CD8-positive, alpha-beta memory T cell (primary cell): ENCODE measurements at places on chromosomes 12 and 14.

GRCh38 chr14:96053600-96054381 is 14.6 kb downstream of the C14orf132 start:
- DNase-seq, result no peak

GRCh38 chr12:107109726-107110719 is 16.7 kb upstream of the CRY1 start:
- DNase-seq, result no peak

- DNase-seq, result no peak
Measured at GRCh38 chr14:29528889-29529288, 398.8 kb downstream of the PRKD1 start.

DNA sequence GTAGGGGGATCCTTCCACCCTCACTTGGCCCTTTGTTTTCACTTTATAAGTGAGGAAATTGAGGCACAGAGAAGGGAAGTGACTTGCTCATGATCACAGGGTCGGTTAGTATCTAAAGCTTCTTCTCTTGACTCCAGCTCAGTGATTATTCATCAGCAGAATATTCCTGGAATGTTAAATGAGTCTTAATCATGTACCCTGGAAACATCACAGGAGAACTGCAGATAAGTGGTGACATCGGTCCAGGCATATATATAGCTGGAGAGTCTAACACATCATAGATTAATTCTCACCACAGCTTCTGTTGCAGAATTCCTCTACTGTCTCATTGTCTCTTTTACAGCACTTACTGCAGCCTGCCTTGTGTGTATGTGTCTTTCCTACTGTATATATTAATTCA is 69.9 kb downstream of the PAH start:
- no peak for DNase-seq

- no peak for DNase-seq
Measured at GRCh38 chr12:3542911-3543310, 51.9 kb downstream of the PRMT8 start.

DNA sequence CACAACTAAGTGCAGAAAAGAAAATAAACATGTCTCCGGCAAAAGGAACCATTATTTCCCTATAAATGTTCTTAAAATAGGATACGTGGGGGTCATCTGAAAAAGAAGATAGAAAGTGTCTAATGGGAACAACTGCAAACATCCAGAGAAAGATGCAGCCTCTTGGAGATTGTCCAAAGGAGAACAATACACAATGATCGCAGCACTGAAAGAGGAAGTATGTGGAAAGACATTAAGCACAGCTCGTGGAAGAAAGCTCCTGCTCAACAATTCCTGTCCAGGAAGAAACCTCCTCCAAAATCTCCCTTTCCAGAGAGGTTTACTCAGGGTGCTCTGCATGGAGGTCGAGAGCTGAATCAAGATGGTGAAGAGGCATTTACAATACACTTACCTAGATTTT is 2.5 kb upstream of the LALBA start:
- no peak for DNase-seq

DNA sequence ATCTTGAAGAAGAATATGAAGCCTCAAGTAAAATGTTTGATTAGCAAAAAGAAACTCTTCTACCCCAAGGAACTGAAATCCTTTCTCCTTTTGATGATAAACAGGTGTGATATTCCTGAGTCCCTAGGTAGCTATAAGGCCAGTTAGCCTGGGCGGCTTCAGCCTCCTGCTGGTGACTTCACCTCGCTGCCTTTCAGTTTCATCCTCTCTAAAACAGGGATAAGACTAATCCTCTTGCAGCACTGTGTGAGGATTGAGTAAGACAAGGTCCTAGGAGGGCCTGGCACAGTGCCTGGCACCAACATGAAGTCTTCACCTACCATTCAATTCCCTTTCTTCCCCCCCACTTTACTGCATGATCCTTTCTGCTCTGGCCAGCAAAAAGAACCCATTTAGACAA is 42.1 kb downstream of the CIT start:
- DNase-seq, result no peak
